ENCODE measurements at places on chromosomes 5 and 9.

DNA sequence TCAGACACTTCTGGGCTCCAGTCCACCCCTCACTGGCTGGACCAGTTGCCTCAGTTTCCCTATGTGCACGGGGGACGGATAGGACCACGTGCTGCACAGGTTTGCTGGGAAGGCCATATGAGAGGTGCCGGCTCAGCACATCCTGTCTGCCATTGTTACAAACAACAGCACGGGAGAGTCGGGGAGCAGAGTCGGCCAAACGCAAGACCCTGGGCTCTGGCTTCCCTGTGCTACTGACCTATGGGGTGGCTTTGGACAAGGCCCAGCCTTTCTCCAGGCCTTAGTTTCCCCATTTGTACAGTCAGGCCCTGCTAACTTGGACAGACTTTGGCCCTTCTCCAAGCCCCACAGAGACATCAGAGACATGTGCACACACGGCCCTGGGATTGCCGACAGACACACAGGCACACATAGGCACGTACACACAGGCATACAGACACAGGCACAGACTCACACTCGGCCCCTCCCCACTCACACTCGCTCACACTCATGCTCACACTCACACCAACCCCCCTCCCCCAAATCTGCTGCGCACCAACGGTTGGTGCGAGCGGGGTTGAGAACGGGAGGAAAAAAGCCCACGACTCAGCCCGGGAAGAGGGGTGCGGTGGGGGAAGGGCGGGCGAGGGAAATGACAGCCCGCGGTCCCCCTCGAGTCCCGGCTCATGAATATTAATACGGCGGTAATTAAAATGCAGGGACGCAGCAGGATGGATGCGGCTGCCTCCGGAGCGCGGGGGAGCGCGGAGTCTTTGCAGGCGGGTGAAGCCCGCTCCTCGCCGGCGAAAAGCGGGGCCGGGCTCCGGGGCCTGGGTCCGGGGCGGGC lies 133.0 kb downstream of the C9orf50 start:
- DNase-seq, result no peak

GRCh38 chr9:4168526-4168925 lies 131.3 kb downstream of the GLIS3 start:
- no peak for DNase-seq

DNA sequence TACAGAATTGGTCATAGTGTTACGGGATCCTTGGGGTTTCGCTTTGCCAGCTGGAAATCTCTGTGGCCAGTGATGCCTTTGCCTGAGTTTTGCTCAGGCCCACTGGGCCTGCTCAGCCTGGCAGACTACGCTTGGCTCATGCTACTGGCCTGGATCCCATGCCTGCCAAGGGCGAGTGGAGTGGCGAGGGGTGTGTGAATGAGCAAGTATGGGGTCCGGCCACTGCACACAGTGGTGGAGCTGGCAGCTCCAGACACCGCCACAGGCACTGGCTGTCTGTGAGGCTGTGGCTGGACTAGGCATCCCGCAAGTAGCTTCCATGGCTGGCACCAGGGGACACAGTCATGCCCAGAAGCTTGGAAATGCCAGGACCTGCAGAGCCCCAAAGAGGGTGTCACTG lies 240.3 kb downstream of the ARRDC3 start:
- no peak for DNase-seq

GRCh38 chr9:133944746-133945135 lies 47.4 kb downstream of the VAV2 start:
- DNase-seq, result peak; percentile 43

GRCh38 chr9:11632691-11633090 lies 1019.9 kb upstream of the PTPRD start:
- no peak for DNase-seq

DNA sequence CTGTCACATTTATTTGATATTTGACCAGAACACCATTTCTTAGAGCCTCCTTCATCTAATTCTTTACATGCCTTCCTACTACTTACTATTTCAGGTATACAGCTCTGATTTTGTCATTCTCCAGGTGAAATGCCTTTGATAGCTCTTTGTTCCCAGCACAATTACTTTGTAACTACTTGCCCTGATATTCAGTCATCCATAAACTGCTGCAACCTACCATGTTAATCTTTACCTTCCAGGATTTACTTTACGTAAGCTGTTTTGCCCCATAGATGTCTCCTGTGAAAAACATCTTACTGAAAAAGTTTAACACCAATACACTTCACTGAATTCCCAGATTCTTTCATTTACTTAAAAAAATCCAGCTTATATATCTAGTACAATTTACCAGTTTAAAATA lies 443.8 kb upstream of the CYLC2 start:
- DNase-seq, result no peak

DNA sequence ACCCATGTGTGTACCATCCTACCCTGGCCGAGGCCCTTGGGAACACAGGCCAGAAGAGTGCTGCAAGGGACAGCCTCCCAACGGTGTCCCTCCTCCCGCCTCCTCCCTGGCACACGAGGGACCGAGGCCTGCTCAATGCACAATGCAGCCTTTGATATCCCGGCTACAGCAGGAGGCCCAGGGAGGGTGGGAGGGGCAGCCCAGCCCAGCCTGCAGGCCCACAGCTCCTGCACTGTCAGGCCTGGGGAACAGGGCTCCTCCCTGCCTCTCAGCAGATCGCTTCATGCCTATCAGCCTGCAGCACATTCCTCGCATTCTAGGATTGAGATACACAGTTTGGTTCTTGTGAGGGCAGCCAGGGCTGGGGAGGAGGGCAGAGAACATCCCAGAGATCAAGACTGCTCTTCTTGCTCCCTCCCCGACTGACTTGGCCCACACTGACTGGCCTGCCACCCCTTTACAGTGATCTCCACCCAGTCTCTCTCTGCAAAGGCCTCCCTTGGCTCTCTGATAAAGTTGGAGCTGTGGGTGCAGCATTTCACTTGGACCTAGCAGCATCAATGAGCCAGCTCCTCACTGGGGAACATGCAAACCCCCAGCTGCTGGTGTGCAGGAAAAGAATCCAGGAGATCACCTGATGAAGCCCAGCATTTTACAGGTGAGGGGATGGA lies at the start of gene SH3TC2:
Gene SH3TC2 (minus strand): TSS at position 46 of the 671 bp plus-strand sequence. CDS start 40 bp downstream, at position 6.
- no peak for DNase-seq

GRCh38 chr9:69619233-69619632 lies 52.9 kb downstream of the APBA1 start:
- no peak for DNase-seq

DNA sequence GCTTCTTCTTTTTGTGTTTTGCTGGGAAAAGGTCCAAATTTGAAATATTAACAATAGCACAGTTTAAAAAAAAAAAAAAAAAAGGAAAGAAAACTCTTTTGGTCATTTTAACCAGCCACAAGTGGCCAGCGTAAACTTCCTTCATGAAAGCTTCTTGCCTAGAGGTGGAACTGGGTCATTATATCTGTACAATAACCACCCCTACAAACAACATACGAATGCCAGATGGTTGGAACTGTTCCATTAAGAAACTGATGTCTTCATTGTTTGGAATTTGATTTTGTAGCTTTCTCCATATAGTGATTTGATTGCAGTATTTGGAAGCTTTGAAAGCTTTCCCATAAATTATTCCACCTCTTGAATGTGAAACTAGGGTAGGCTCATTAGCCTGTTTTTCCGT lies 18.3 kb upstream of the LPAR1 start:
- no peak for DNase-seq

GRCh38 chr5:146548781-146549449 lies 32.9 kb upstream of the GPR151 start:
- DNase-seq, result no peak

DNA sequence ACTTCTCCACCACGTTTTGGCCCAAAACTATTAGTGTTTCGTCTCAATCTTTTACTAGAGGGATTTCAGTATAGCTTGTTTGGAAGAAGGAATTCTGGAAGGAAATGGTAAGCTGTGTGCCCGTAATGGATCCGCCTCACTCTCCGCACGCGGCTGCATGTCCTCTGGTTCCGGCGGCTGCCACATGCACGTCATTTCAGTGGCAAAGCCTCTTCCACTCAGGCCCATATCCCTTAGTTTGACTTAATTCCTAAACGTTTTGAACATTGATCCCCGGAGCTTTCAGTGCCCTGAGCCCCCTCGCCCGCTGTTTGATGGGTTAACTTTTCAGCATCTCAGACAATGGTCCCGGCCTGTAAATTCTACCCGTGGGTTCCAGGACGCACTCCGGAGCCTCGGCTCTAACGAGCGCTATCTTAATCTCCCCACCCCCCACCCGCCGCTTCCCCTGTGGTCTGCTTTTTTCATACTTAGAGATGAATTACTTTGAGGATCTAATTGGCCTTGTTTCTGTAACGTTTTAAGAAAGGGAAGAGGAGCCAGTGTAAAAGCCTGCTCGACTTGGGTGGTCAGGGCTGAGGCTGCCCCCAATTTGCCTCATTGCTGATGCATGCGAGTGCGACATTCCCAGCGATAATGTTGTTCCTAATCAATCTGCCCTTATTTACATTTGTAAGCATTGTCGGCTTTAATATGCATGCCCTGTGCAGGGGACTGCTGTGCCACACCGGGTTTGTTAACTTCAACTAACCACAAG lies 4.6 kb downstream of the PTCH1 start:
- no peak for DNase-seq

DNA sequence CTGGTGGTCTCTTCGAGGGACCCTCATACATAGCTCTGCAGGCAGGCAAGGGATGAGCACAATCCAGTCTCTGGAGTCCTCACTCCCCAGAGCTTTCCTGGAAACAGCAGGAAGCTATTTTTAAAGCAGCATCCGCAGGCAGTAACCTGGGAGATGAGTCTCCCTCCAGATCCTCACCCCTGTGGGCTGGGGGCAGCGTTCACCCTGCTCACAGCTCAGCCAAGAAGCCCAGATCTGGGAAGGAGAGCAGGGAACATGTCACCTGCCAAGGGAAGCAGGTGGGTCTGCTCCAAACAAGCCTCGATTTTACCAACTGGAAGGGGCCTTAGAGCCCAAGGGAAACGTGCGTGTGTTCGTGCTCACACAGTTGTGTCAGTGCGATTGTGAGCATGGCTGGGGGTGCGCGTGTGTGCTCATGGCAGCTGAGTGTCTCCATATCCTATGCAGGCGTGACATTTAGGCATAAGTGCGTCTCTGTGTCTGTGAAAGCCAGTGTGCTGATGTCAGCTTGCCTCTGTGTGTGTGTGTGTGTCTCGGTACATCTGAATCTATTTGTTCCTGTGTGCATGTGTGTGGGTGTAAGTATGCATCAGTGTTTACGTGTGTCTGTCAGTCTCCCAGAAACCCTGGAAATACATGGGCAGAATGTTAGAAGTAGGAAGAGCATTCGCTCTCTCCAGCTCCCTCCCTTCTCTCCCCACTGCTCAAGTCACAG lies 40.6 kb upstream of the CPLX2 start:
- DNase-seq, result no peak

DNA sequence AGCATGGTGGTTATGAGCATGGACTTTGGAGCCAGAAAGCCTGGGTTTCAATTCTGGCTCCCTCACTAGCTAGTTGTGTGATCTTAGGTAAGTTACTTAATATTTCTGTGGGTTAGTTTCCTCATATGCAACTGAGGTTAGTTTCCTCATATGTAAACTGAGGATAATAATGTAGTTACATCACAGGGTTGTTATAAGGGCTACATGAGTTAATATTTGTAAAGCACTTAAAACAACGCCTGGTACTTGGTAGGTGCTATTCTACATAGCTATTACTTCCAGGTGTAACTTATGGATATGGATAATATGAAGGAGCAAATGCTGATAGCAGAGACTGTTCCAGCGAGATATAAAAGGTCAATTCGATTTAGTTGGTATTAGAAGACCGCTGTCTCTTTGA lies 69.4 kb upstream of the POU5F2 start:
- DNase-seq, result no peak

- no peak for DNase-seq
These were observed 42.2 kb upstream of the AFAP1L1 start for GRCh38 chr5:149229298-149229937.

DNA sequence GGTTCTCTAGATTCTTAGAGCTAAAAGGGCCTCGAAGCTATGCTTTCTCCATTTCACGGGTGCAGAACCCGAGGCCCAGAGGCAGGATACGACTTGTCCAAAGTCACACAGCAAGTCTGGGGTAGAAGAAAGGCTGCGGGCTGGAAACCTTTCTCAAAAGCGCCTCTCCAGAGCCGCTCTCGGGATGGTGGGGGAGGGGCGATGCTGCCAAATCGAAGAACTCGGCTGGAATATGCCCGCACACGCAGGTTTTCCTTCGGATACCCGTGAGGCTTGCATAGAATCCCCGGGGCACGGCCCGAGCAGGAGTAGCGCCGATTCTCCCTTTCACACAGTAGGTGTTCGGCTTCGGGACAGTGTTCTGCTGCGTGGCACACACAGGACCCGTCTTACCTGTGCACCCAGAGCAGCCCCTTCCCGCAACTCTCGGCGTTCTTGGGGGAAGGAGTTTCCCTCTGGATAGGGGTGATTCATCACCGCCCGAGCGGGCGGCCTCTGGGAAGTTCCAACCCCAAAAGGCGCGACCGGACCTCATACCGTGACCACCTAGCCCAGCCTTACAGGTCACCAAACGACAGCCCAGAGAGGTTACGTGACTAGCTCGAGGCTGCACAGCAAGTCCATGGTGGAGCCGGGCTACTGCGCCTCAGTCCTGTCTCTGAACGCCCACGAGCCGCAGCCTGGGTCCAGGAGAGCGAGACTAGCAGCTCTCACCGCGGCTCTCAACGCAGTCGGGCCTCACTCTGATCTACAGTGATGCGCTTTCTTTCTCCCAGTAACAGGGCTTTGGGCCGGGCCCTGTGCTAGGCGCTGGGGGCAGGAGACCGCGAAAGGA lies 4.1 kb downstream of the PAX5 start:
- DNase-seq, result no peak

GRCh38 chr9:110135846-110136245 lies 72.1 kb downstream of the C9orf152 start:
- DNase-seq, result no peak

DNA sequence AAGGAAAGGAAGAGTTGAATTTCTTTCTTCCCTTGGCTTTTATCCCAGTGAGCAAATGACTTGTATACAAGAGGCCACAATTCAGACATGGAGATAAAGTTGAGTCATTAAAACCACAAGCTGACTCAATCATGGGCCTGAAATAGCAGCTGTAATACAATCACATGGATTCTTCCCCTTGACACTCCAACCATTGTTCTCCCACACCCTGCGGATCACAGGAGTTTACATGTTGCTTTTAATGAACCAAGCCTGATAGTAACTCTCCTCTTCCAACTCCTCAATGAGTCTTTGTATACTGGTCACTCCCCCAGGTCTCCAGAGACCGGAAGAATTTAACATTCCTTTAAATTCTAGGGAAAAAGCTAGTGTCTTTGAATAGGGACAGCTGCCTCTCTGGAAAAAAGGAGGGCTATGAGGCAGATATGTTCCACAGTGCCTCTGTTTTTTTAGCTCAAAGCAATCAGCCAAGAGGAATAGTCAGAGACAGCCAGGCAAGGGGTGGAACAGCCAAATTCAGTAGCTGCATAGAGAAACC lies 32.4 kb downstream of the PCDHGC5 start:
- peak; percentile 98 for DNase-seq

Measured in non-pigmented ciliary epithelial cell (primary cell).